ENCODE measurements at places on chromosomes 11 and 22. TPM values are rescaled to one million over a fixed set of nuclear protein-coding genes. Genes with fewer than 3 reads are reported as not detected.
A peak's percentile ranks its signal among the peaks of the same experiment; 100 is the strongest.

DNA sequence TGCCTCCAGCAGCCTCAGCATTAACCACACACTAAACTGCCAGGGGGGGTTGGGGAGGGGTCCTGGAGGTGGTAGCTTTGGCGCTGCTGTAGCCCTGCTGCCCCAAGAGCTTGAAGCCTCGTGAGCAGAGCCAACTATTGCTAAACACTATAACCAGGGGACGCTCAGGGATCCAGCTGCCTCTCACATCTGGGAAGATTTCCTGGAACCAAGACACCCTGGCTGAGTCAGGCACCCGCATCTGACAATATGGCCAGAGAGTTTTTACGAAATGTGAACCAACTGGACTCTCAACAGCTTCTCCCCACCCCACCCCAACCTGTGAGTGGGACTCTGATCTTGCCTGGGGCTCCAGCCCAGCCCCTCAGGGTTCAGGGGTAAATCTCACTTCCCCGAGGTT is 14.3 kb downstream of the C1QTNF6 start:
- DNase-seq, result no peak

DNA sequence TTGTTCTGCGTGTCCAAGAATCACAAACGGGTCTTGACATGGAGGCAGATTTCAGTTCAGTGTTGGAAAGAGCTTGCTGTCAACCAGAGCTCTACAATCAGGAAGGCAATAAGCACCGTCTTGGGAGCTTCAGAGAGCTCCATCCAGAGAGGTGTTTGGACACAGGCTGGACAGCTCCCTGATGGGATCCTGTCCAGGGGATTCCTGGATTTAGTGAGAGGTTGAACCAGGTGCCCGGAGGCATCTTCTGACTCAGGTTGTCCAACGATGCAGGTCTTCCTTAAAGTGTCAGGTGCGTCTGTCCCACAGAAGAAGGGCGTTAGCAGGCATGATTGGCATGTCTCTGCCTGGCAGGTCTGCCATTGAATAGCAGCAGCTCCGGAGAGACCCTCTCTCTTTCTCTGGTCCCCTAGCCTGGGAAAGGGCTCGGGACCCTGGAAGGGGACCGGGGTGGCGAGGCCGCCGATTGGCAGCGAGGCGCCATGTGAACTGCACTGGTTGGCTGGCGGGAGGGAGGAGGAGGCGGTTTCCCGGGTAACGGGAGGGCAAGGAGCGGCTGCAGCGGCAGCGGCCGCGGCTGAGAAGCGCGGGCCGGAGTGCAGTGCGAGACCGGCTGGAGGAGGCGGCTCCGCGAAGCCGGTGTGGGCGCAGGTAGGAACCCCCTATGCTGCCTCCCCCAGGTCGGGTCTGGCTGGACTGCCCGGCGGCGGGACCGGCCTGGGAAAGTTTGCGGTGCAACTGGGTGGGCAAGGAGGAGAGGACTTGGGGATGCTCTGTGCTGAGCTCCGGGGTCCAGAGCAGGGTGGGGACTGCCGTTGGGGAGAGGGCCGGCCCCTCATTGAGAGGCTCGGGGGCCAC is 104.1 kb upstream of the E2F8 start:
- no peak for DNase-seq

- peak; percentile 43 for DNase-seq
These were observed 453.5 kb downstream of the OPCML start for GRCh38 chr11:133078591-133079404.

The CCDC89 gene
- 0.23 TPM for total RNA-seq

The C11orf16 gene
- total RNA-seq, result not detected

The HTR3B gene
- total RNA-seq, result not detected

The HOATZ gene
- total RNA-seq, result not detected

The POU2F3 gene
- not detected for total RNA-seq

The ADAMTS8 gene
- not detected for total RNA-seq

The PNPLA5 gene
- total RNA-seq, result 0.15 TPM

The DSCAML1 gene
- total RNA-seq, result not detected
